ELF-1 (cell line): ENCODE measurements at places on chromosomes 12 and 14.

DNA sequence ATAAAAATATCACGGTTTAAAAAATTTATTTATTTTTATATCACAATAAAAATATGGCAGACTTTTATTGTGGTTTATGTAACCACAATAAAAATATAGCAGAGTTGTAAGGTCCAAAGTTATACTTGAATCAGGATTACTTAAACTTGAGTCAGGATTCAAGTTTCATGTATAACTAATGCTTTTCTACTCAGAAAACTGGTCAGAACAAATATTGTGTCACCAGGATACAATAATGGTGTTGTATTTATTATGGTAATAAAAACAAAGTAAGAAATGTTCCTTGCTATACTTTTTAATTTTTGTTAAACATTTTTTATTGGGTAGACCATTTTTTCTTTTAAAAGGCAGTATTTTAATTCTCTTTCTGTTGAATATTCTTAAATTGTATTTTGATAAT lies 29.2 kb upstream of the EPS8 start:
- DNase-seq, result no peak

- no peak for DNase-seq
Observed at GRCh38 chr12:101857043-101857558, 20.3 kb upstream of the DRAM1 start.

DNA sequence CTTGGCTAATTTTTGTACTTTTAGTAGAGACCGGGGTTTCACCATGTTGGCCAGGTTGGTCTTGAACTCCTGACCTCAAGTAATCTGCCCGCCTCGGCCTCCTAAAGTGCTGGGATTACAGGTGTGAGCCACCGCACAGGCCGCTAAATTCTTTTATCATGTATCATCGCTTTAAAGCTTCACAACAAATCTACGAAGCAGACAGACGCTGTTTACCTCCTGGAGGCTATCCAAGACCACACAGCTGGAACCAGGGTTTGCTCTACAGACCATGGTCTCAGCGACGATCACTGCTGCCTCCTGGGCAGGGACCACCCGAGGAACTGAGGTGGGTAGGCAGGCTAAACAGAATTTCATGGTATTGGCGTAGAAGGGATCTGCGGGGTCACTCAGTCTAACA lies 27.2 kb downstream of the KRT80 start:
- DNase-seq, result peak; percentile 75

DNA sequence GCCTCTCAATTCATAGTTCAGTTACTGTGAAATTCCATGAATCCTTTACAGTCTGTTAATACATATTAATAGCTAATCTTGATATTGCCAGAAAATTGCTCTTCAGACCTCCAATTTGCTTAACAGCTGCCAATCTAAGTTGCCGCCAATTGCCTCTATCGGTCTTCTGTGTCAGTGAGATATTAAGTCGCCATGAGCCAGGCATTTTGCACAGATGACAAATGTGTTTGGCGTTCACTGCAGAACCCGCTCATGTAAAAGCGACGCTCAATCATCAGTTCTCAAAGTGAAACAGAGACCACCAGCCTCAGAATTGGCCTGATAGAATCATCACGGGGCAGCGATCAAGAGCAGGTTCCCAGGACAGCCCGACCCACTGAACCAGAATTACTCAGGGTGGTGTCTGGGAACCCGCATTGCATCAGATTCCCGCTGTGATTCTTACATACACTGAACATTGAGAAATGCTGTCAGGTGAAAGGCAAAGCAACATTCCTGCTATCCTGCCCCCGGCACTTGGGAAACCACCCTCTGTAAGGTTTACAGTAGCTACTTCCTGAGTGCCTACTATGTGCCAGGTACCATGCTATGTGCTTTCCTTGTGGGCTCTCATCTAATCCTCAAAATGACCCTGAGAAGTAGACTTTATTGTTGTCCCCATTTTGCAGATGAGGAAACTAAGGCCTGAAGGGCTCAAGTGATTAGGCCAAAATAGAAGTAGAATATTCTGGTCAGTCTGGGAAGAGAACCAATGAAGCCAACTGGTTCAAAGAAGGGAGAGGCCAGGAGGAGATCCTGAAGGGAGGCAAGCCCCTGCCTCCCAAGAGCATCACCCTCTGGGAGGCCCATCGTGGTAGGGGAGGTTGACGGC lies 216.4 kb downstream of the SLC41A2 start:
- no peak for DNase-seq

- peak; percentile 97 for DNase-seq
Observed at GRCh38 chr12:95003213-95003920, at the start of gene NDUFA12. TSS of gene NDUFA12 (minus strand) at chr12:95003697. CDS start at chr12:95003680, 17 bp downstream.

DNA sequence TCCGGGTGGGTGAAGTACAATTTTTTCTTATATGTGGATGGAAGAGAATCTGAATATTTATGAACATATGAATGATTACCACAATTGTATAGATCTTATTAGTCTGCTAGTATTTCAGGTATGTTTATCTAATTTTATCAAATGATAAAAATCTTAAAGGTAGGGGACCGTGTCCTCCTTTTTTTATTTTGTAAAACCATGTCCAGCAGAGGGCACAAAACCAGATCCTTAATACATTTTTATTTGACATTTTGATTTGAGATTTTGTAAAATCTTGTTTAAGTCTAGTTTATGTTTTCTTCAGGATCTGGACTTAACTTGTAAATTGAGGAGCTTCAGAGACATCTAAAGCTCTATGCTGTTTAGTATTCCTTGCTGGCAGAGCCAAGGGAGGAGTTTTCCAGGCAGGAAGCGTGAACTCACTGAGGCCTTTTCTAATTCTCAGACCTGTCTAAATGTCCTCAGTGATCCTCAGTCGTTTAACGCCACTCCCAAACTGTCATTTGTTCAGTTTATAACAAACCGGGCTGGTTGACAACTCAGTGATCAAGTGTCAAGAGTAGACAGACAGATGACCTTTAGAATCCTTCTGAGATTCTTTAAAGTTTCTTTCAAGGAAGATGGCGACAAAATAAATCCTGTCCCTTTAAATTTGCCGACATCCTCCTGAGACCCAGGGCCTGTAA lies 263.9 kb downstream of the KTN1 start:
- no peak for DNase-seq

- no peak for DNase-seq
Observed at GRCh38 chr14:92692822-92693226, 55.6 kb downstream of the LGMN start.

DNA sequence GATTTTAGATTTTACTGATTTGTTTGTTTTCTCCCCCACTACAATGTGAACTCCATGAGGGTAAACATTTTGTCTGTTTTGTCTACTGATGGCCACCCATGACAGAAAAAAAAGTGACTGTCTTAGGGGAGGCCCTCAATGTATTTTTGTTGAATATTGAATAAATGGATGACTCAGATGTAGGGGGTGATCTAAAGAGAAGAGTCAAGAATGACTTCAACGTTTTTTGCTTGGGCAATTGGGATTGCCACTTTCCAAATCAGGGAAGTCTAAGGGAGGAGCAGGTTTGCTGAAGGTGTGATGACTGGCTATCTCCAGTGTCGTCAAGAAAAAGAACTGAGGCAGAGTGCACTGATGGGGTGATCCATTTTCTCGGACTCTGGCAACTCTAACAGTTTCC lies 10.7 kb upstream of the PHC1 start:
- DNase-seq, result no peak

DNA sequence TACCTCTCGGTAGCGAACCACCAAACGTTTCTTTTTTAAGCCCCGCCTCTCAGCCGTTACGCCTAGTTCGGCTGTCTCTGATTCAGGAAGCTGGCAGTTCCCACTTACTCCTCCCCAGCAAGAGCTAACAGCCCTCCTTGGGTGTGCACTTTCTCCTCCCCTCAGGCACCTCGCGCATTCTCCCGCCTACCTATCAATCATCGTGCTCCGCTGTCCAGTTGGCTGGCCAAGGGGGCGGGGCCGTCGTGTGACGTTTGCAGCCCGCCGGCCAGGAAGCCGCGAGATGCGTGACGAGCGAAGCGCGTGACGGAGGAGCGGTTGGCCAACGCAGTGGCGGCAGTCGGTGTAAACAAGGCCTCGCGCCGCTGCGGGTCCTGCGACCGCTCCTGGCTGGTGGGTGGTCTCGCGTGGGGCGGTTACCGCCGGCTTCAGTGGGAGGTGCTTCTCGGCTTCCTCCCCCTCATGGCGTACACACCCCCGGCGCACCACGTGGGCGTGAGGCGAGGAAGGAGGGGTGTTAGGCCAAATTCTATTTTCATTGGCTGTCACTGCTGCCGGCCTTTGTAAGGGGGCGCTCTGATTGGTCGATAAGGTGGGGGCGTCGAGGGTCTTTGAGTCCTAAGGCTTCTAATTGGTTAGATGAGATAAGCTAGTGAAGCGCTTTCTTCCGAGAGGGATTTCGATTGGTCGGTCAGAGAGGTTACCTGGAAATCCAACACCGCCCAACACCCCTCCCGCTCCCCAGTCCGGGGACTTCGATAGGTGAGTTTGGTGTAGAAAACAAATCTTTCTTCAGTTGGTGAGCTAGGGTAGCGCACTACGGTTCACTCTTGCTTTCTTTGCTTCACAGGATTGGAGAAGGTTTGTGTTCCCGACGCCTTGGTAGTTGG lies at the start of the genes DCAF11 and NRL:
TSS of gene DCAF11 (plus strand) at position 246 of the 890 bp plus-strand sequence. CDS start 818 bp downstream, outside the sequence.
TSS of gene NRL (minus strand) at position 418 of the 890 bp plus-strand sequence. CDS start 32,101 bp downstream, outside the sequence.
- peak; percentile 100 for DNase-seq

DNA sequence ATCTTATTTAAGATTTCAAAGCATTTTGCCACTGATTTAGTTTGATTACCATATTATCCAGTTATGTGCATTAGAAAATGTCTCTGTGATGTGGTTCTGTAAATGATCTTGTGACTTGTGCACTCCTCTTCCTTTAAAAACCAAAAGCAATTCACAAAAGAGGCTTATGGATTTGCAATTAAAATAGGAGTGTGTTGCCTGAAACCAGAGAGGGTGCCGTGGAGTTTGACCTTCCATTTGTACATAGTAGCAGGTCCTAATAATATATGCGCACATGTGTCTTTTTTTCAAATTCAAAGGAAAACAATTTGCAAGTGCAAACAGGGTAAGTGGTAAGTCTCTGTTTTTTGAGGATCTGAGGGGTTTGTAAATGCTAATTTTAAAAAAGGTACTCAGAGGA lies 470.9 kb downstream of the VRK1 start:
- no peak for DNase-seq

DNA sequence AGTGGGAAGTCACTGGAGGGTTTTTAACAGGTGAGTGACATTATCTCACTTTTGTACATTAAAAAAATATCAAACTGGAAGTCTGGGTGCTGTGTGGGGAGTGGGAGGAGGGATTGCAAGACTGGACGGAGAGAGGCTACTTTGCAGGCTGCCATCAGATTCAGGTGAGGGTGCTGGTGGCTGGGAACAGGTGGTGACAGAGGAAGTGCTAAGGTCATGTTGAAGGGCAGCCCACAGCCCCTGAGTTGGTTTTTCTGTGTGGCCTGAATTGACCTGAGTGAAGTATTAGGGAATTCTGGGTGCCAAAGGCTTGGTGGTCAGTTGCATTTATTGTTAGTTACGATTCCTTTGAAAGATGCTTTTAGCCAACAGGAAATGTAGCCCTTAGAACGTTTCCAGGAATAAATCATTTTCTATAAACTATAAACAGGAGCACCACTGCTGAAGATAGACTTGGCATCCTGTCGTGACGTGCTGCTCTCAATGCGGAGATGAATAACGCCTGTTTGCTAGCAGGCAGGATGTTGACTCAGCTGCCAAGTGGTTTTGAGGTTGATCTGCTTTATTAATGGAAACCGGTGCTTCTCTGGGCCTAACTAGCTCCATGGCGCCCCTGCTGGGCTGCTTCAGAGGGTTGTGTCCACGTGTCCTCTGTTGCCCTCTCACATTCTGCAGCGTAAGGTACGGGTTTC lies 707.5 kb upstream of the TMEM132C start:
- DNase-seq, result peak; percentile 57

DNA sequence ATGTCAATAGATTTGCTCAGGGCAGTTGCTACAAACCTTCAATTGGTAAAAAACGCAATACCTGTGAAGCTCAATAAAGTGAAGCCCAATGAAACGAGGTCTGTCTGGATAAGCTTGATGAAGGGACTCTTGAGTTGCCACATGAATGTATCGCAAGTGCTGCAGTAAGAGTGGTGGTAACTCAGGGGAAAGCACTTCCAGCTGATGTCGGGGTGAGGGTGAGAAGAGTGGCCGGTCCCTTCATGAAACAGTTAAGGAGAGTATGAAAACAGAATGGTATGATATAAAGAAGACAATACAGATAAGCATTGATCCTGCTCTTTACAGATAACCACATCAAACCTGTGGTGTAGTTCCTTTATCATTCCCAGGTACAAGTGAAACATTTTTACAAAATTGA lies 83.4 kb upstream of the EVL start:
- DNase-seq, result no peak

GRCh38 chr12:47767216-47767724 lies 5.8 kb upstream of the SLC48A1 start:
- no peak for DNase-seq

DNA sequence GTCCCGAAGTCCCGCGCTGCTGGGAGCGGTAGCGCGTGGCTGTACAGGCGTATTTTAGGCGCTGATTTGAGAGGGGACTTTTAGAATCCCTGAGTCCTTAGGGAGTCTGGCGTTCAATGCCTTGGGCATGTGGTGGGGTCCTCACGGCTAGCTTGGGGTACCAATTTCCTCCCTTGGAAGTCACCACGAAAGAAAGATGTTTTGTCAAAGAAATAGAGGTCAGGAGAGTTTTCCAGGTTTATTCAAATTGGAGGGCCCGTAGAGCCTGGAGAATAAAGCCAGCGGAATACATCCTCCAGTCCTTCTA lies 63.9 kb downstream of the KLHL28 start:
- no peak for DNase-seq

- peak; percentile 75 for DNase-seq
Observed at GRCh38 chr14:103905842-103906456, 22.3 kb upstream of the TDRD9 start.

- no peak for DNase-seq
Observed at GRCh38 chr14:91867316-91867988, at the start of gene TC2N. TSS of gene TC2N (minus strand) at chr14:91867536. CDS start at chr14:91813769, 53,767 bp downstream.

GRCh38 chr14:100622708-100623485 lies 35.7 kb upstream of the BEGAIN start:
- no peak for DNase-seq
